ENCODE measurements at places on chromosomes 2 and 18. TPM values are rescaled to one million over a fixed set of nuclear protein-coding genes. Genes with fewer than 3 reads are reported as not detected.
A peak's percentile ranks its signal among the peaks of the same experiment; 100 is the strongest.

NDC80 gene
- 46.0 TPM for total RNA-seq

GRCh38 chr18:9240270-9240669 is 94.3 kb upstream of the TWSG1 start:
- H3K36me3 ChIP-seq = no peaks in the 10 kb centered on the region
- no peaks in the 10 kb centered on the region for H3K27me3 ChIP-seq
- no peak for DNase-seq
- no peak overlapping the region for H3K4me3 ChIP-seq

SPTBN1 gene
- 84.4 TPM for total RNA-seq

DNA sequence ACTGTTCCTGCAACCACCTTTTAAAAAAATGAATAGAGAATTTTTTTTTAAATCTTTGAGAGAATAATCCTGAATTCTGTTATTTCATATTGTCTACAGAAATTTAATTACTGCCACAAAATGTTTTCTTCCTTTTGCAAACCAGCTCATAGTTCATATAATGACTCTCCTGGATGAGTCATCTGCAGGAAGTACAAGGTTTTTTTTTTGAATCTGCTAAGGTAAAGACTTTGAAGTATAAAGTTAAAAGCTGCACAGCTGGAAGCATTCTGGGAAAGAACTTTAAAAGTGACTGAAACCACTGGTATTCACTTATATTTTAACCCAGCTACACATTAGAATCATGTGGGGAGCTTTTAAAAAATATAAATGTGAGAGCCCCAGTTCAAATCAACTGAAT is 25.4 kb downstream of the SESTD1 start:
- H3K27ac ChIP-seq = peak overlapping the region; percentile 88
- DNase-seq = peak; percentile 69
- no peak overlapping the region for H3K4me3 ChIP-seq
- peaks cover 53% of the 10 kb centered on the region for H3K4me1 ChIP-seq
- H3K36me3 ChIP-seq = no peaks in the 10 kb centered on the region

DNA sequence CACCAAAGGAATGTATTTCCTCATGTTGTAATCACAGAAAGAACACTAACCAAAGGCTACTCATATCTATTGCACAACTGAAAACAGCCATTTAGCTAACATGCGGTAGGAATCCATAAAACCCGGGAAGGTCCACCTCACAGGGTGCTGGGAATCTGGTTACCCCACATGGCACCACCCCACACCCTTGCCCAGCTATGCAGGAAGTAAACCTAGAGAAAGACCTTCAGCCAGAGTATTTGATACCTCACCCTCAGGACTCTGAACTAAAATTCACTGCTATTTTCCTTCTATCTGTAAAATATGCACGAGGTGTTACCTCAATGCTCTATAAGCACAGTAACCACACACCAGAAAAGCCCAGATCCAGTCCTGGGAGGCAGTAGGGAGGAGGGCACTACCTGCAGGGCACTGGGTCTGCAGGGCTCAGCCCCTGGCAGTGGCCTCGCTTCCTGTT is 45.8 kb downstream of the PTPN2 start:
- DNase-seq = no peak
- peaks cover 9% of the 10 kb centered on the region for H3K4me1 ChIP-seq
- H3K4me3 ChIP-seq = no peak overlapping the region
- H3K36me3 ChIP-seq = no peaks in the 10 kb centered on the region
- H3K27me3 ChIP-seq = no peaks in the 10 kb centered on the region

POTEI gene
- total RNA-seq = 1.2 TPM

DNA sequence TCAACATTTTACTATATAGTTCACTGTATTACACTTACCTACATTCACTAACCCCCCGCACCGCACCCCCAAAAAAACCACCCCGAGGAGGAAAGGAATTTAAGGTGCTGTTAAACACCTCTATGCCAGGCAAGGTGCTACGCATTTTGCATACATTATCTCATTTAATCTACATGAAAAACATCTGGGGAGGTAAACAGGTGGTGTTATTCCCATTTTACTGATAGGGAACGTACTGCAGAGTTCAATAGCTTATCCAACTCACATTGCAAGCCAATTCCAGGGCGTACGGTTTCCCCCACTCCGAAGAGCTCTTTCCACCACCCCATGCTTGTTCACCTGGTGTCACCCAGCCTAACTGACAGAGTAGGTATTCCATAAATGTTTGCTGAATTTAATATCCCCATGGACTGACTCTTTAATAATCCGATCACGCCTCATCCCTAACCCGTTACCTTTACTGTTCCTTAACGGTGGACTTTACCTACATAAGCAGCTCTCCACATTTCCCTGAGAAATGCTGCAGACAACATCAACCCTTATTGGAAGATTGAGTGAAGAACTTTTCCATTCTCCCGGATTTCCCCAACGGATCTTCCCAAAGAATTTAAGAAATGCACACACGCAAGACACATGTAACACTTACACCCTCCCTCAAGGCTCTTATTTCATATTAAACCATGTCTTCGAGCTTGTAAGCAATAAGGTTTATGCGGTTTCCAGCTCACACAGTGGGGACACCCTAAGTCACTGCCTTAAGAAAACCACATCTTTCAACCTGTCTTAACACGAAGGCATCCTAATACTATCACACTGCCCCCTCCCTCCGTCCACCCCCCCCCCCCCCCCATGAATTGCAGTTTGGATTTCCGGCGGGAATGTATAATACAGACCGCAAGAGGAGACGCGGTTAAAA is 1.2 kb downstream of the RAPH1 start:
- no peaks in the 10 kb centered on the region for H3K36me3 ChIP-seq
- no peak for DNase-seq
- no peaks in the 10 kb centered on the region for H3K27me3 ChIP-seq
- H3K4me3 ChIP-seq = peak overlapping the region; percentile 85
- peak overlapping the region; percentile 84 for H3K27ac ChIP-seq
- H3K4me1 ChIP-seq = peaks cover 23% of the 10 kb centered on the region

GYPC gene
- total RNA-seq = 0.66 TPM

DNA sequence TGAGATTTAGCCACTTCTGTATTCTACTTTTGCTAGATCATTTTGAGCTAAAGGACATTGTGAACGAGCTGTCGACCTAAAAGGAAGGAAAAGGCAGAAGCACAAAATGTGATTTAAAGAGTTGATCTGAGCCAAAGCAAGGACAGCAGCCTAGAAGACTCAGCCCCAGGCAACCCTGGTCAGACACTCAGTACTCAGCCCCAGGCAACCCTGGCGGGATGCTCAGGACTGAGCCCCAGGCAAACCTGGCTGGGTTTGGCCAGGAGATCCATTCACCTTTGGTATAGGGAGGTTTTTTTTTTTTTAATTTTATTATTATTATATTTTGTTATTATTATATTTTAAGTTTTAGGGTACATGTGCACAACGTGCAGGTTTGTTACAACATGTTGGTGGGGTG is 34.3 kb upstream of the PXDN start:
- peaks cover 19% of the 10 kb centered on the region for H3K27me3 ChIP-seq
- H3K4me1 ChIP-seq = peaks cover 7% of the 10 kb centered on the region

- no peaks in the 10 kb centered on the region for H3K36me3 ChIP-seq
- H3K4me1 ChIP-seq = no peaks in the 10 kb centered on the region
- no peak for DNase-seq
- no peak overlapping the region for H3K4me3 ChIP-seq
- H3K27ac ChIP-seq = no peak overlapping the region
Measured at GRCh38 chr2:134792186-134792585, 46.2 kb upstream of the ACMSD start.

GPR155 gene
- 3.8 TPM for total RNA-seq

GRCh38 chr2:186523791-186524190 is 37.7 kb downstream of the ZC3H15 start:
- no peaks in the 10 kb centered on the region for H3K36me3 ChIP-seq
- H3K27ac ChIP-seq = no peak overlapping the region

GRCh38 chr2:164510895-164511294 is 110.4 kb downstream of the GRB14 start:
- no peak for DNase-seq
- H3K36me3 ChIP-seq = no peaks in the 10 kb centered on the region
- H3K4me3 ChIP-seq = no peak overlapping the region
- peaks cover 14% of the 10 kb centered on the region for H3K4me1 ChIP-seq
- H3K27ac ChIP-seq = no peak overlapping the region
- H3K27me3 ChIP-seq = no peaks in the 10 kb centered on the region

- H3K27me3 ChIP-seq = no peaks in the 10 kb centered on the region
- no peak overlapping the region for H3K27ac ChIP-seq
- no peaks in the 10 kb centered on the region for H3K4me1 ChIP-seq
- no peaks in the 10 kb centered on the region for H3K36me3 ChIP-seq
Measured at GRCh38 chr2:61554604-61555003, 16.4 kb upstream of the XPO1 start.

GRCh38 chr2:216799873-216800431 is 59.9 kb downstream of the TNP1 start:
- H3K27ac ChIP-seq = no peak overlapping the region
- no peaks in the 10 kb centered on the region for H3K4me1 ChIP-seq
- H3K27me3 ChIP-seq = peaks cover 5% of the 10 kb centered on the region
- H3K36me3 ChIP-seq = no peaks in the 10 kb centered on the region
- no peak for DNase-seq

GRCh38 chr18:75034937-75035336 is 174.0 kb downstream of the PTGR3 start:
- no peak overlapping the region for H3K27ac ChIP-seq
- no peaks in the 10 kb centered on the region for H3K36me3 ChIP-seq
- H3K4me1 ChIP-seq = no peaks in the 10 kb centered on the region
- H3K27me3 ChIP-seq = no peaks in the 10 kb centered on the region
- H3K4me3 ChIP-seq = no peak overlapping the region
- no peak for DNase-seq

DNA sequence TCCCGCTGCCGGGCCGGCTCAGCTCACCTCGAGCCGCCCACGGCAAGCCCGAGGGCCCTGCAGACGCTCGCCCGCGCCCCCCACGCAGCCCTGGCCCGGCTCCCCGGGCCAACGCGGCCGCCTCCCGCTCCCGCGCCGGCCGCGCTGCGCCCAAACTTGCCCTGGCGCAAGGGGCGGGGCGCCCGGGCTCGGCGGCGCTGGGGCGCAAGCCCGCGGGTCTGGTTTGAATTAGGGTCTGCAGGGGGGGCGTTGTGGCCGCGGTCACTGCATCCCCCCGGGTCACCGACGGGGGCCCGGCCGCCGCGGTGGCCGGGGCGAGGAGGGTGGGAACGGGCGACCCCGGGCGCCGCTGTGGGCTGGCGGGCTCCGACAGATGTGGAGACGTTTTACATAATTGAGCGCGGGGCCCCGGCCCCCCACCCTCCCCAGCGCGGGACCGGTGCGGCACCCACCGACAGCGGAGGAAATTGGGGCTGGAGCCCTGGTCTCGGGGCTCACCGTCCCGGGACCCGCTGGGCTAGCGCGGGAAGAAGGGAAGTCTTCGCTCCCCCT is 690 bp downstream of the SDC1 start:
- peaks cover 21% of the 10 kb centered on the region for H3K4me1 ChIP-seq
- H3K27ac ChIP-seq = peak overlapping the region; percentile 79
- peak overlapping the region; percentile 67 for H3K4me3 ChIP-seq
- no peak for DNase-seq

FANCL gene
- total RNA-seq = 34.5 TPM

THAP4 gene
- total RNA-seq = 71.2 TPM

DNA sequence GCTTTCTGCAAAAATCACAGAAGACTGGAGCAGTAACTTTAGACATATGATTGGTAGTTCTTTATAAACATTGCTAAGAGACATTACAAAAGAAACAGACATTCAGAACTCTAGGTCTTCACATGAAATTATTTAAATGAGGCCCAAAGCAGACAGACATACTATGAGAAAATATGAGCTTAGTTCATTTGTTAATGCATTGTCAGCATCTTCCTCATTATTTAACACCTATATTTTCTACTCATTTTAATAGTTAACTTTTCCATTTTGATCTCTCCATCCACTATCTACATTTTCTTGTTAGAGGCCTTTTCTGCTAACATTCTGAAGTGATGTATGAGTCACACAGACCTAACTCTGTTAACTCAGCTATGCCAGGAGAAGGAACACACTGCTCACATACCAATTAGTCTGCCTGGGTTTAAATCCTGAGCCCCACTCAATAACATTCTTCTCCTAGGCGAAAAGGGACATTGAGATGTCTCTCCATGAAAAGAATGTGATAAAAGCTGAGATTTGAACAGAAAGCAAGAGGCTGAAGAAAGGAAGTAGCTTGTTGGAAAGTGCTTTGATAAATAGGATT is 400.3 kb upstream of the PKDCC start:
- no peak overlapping the region for H3K4me3 ChIP-seq
- DNase-seq = no peak
- H3K4me1 ChIP-seq = no peaks in the 10 kb centered on the region
- H3K27me3 ChIP-seq = no peaks in the 10 kb centered on the region
- no peaks in the 10 kb centered on the region for H3K36me3 ChIP-seq
- no peak overlapping the region for H3K27ac ChIP-seq

- no peak for DNase-seq
- no peak overlapping the region for H3K4me3 ChIP-seq
- H3K27me3 ChIP-seq = 0 out of 2 replicates have a peak, but pooled peaks cover 3% of the 10 kb centered on the region
- H3K27ac ChIP-seq = no peak overlapping the region
- H3K36me3 ChIP-seq = no peaks in the 10 kb centered on the region
Measured at GRCh38 chr18:78896111-78896905, 83.3 kb upstream of the SALL3 start.

CYP1B1 gene
- 2.6 TPM for total RNA-seq

GRCh38 chr2:203804070-203804469 is 63.5 kb upstream of the CTLA4 start:
- H3K27me3 ChIP-seq = no peaks in the 10 kb centered on the region
- H3K36me3 ChIP-seq = no peaks in the 10 kb centered on the region
- DNase-seq = no peak

DNA sequence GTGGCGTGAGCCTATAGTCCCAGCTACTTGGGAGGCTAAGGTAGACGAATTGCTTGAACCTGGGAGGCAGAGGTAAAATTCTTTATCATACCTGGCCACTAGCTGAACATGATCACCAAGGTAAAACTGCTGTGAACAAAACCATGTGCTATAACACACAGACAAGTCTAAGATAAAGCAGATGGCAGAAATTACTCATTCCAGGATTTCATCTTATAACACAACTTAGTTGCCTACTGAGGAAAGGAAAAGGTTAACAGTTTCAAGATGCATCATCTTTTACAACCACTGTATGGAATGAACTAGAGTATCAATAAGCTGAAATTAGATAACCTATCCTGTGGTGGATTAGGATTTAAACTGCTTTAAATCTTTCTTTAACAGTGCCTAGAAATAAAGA is 8.3 kb downstream of the ARL5A start:
- H3K27me3 ChIP-seq = no peaks in the 10 kb centered on the region
- no peaks in the 10 kb centered on the region for H3K36me3 ChIP-seq
- H3K27ac ChIP-seq = no peak overlapping the region

TMEM37 gene
- total RNA-seq = 2.3 TPM

CENPA gene
- 45.8 TPM for total RNA-seq

- no peak overlapping the region for H3K27ac ChIP-seq
- H3K27me3 ChIP-seq = no peaks in the 10 kb centered on the region
- H3K36me3 ChIP-seq = no peaks in the 10 kb centered on the region
- no peaks in the 10 kb centered on the region for H3K4me1 ChIP-seq
- no peak for DNase-seq
Measured at GRCh38 chr2:68302281-68302875, 17.4 kb downstream of the CNRIP1 start.

DNA sequence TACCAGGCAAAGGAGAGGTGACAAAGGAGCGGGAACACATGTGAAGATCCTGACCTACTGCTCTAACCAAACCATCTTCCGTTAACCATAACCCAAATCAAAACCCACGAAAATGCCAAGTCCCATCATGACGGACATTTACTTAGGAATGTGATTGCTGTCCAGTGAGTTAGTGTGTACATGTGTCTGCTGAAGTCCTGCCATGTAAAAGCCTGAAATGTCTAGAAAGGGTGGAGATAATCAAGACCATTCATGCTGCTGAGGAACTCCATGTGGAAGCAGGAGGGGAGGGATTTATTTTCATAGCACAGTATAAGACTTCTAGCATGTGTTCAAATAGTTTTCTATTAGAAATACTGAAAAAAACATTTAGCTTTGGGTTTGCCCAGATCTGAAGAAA is 137.0 kb upstream of the BOD1L2 start:
- no peaks in the 10 kb centered on the region for H3K36me3 ChIP-seq
- peaks cover 2% of the 10 kb centered on the region for H3K4me1 ChIP-seq
- no peak for DNase-seq
- no peaks in the 10 kb centered on the region for H3K27me3 ChIP-seq

ATL2 gene
- total RNA-seq = 80.7 TPM

TGOLN2 gene
- 43.2 TPM for total RNA-seq

CAPN13 gene
- total RNA-seq = 0.25 TPM

Data from HCT116 (cell line).